ENCODE measurements at places on chromosomes 5 and 9.
A peak's percentile ranks its signal among the peaks of the same experiment; 100 is the strongest.

- DNase-seq: no peak
Observed at GRCh38 chr5:1659100-1659981, 135.6 kb upstream of the LPCAT1 start.

DNA sequence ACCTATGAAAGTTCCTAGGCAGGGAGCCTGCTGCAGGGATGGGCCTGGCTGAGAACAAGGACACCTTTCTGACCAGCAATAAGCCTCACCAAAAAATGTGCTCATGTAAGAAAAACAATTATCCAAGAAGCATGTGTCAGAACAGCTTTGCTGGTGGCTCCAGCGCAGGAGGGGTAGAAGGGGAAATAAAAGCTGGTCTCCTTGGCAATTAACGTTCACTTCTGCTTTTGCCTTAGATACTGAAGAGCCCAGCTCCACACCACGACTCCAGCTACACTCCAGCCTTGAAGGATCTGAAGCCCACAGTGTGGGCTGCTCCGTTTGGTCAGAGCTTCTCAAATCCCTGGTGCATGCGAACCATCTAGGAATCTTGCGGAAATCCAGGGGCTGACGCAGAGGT lies 107.6 kb upstream of the PHYKPL start:
- no peak for DNase-seq

DNA sequence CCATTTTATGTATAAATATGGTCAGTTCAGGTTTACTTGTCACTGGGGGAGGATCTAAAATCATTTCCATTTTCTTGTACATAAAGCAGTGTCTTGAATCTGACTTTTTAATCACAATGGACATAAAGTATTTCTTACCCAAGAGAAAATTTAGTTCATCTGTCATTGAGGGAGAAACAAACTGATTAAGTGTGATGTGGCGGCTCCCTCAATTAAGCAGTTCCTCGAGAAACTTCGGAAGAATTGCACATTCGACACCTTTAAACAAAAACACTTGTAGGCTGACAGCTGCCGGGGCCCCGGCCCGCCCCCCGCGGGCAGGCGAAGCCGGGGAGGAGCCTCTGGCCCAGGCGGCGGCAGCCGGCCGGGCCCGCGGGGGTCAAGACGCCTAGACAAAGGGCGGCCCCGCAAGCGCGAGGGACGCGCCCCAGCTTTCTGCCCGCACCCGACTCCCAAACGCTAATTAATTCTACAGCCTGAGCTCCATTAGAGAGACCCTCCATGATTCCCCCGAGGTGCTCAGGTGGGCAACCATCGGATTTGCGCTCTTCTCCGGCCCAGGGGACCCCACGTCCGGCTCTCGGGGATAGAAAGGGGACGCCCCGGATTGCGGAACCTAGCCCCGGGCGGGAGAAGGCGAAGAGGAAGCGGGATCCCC lies 750 bp downstream of the TRIM36 start:
- peak; percentile 37 for DNase-seq

- DNase-seq: no peak
Observed at GRCh38 chr9:76322810-76323209, 71.4 kb downstream of the RFK start.

GRCh38 chr9:76194896-76195295 lies 199.3 kb downstream of the RFK start:
- no peak for DNase-seq

- no peak for DNase-seq
Observed at GRCh38 chr5:33261305-33261704, 179.5 kb upstream of the TARS1 start.

GRCh38 chr5:99900302-99900852 lies 634.8 kb upstream of the FAM174A start:
- DNase-seq: peak; percentile 23

DNA sequence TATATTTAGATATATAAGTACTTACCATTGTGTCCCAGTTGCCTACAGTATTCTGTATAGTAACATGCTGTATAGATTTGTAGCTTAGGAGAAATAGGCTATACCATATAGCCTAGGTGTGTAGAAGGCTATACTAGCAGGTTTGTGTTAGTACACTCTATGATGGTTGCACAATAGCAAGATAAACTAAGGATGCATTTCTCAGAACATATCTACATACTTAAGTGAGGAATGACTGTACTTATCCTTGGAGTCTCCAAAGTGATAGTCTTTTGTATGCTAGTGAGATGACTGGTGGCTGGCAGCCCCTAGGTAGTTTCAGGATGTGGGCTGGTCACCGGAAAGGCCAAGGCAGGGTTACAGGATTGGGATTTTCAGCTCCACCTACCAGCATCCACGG lies 208.7 kb downstream of the ARHGEF28 start:
- DNase-seq: no peak

GRCh38 chr5:176906126-176906525 lies 7.0 kb upstream of the HK3 start:
- no peak for DNase-seq

DNA sequence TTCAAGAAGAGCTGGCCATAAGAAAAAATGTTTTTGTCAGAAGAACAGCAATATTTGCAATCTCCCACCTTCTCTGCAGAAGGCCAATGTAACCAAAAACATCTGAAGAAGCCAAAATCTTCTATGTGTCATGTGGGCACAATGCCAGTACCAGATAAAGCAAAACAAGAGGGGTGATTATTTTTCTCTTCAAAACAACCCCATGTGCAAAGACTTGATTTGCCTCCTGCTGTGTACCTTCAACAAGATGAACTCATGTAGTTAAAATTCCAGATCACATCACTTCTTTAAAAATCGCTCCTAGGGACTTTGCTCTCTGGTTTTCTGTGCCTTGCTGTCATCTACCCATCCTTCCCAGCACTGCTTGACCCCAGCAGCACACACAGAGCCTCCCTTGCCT lies 134.0 kb upstream of the MAP3K1 start:
- no peak for DNase-seq

DNA sequence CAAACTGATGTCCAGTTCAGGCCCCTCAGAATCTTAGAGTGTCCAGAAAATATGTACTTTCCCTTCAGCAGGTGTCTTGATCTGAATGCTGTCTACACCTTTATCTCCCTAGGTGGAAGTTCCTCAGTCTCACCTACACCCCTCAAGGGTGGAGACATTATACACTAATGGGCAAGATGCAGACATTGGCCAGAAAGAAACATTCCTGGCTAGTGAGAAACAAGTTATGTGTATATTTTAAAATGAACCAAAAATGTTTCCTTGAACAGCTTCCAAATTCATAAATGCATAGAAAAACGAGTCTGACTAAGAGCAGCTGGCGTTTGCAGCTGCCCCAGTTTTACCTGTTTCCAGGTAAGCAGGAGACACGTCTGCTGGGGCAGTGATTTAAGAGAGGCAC lies 140.5 kb upstream of the IRX4 start:
- DNase-seq: no peak

DNA sequence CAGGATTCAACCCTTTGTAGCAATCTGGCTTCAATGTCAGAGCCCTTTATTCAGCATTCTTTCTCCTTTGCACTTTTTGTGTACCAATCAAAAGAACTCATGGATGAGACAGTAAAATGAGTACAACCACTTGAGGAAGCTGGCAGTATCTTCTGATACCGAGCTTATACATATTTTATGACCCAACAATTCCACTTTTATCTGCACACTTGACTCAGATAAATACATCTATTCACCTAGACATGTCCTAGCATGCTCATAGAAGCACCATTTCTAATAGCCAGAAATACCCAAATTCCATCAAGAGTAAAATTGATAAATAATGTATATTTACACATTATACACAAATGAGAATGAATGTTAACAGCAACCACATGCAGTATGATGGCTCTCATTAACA lies 111.2 kb upstream of the PTGER4 start:
- DNase-seq: no peak

- DNase-seq: peak; percentile 10
Observed at GRCh38 chr5:116378007-116378776, 196.4 kb downstream of the SEMA6A start.

DNA sequence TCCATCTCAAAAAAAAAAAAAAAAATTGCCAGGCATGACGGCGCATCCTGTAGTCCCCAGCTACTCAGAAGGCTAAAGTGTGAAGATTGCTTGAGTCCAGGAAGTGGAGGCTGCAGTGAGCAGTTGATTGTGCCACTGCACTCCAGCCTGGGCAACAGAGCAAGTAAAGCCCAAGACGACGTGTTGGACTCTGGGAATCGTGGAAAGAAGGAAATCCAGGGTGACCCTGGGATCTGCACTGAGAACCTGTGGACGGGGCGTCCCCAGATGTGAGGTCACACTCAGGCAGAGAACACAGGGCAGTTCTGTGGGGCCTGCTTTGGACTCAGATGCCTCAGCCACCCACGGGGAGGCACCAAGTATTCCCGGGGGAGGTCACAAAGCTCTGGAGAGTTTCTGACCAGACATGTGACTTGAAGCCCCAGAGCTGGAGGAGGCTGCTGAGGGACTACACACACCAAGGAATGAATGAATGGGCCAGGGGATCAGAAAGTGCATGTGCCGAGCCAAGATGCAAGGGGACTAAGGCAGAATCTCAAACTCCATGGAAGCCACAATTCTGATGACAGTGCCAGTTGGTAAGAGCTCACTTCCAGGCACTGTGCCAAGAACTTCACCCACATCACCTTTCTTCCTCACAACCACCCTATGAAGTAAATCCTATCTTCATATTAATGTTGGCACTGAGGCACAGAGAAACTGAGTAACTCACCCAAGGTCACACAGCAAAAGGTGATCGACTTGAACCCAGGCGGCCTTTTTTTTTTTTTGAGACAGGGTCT lies 12.9 kb downstream of the DYNC2I2 start:
- no peak for DNase-seq

DNA sequence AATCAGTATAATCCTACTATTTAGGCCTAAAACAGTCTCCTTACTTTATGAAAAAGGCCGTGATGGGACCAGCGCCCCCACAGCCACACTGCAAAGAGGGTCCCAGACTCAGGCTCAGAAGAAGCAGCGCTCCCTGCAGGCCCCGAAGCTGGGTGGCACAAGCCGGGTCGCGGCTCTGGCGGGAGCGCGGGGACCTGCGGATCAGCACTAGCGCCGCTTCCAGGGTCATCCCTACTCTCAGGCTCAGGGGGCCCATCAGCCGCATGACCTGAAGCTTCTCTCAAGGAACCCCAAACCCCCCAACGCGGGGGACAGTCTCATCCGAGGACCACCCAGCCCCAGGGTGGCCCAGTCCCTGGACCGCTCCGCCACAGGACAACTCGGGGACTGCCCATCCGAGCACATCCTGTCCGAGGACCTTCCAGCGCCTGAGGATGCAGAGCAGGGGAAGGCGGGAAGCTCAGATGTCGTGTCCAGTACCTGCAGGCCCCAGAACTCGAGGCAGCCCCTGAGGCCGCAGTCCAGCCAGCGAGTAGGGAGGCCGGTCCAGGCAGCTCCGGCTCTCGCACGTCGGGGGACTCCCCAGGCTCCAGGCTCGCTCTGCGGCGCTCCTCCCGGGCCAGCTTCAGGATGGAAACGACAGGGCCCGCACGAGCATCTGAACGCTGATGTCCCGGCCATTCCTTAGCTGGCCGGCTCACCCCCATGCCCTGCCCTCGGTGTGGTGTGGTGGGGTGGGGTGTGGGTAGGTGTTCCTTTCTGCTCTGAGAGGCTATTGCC lies 32.4 kb upstream of the CDK20 start:
- DNase-seq: no peak

DNA sequence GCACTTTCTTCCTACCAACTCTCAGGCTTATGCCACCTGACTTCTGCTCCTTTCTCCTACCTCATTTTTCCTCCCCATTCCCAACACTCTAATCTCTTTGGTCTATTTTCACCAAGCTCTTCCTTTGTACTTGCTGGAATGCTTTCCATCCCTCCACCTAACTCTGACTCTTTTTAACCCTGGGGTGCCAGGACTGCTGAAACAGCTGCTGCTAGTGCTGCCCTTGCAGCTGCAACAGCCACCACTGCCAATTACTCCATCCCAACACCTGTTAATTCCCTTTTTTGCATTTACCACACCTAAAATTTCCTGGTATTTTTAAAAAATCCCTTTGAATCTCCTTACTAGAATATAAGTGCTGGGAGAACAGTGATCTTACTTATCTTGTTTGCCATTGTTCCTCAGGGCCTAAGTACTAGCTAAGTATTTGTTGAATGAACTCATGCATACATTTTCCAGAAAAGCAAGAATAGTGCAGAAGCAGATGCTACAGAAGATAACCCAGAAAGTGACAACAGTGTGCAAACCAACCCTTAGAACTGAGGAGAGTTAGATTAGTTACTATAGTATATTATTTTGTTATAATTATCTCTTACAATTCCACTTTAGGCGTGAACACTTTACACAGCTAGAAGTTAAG lies 11.5 kb downstream of the NADK2 start:
- DNase-seq: no peak

DNA sequence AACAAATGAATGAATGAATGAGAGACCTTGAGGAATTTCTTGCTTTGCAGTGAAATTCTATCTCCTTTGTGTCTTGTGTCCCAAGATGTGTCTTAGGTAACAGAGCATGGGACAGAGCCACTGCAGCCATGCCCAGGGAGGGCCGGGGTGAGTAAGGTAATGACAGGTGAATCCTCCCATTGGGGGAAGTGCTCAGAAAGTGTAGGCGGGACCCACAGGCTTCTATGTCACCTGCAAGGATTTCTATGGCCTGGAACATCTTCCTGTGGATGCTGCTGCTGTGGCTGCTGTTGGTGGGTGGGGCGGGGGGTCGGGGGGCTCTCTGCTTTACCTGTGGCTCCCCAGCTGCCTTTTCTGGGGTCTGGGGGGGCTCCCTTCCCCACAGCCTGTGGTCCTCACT lies 133.6 kb upstream of the IER5L start:
- no peak for DNase-seq

DNA sequence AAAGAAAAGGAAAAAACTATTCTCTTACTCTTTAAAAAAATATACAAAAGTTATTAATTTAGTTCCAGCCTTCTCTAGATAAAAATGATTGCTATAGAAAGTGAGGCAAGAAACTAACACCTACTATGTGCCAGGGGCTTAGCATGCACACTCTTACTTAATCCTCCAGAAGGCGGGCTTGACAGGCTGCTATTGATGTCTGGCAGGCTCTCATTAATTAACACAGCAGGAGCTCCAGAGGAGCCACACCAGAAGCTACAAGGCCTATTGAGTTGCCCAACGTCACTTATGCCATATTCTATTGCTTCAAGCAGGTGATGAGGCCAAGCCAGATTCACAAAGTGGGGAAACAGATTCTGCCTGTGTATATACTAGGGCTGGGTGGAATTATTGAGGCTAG lies 54.6 kb upstream of the CLINT1 start:
- no peak for DNase-seq

DNA sequence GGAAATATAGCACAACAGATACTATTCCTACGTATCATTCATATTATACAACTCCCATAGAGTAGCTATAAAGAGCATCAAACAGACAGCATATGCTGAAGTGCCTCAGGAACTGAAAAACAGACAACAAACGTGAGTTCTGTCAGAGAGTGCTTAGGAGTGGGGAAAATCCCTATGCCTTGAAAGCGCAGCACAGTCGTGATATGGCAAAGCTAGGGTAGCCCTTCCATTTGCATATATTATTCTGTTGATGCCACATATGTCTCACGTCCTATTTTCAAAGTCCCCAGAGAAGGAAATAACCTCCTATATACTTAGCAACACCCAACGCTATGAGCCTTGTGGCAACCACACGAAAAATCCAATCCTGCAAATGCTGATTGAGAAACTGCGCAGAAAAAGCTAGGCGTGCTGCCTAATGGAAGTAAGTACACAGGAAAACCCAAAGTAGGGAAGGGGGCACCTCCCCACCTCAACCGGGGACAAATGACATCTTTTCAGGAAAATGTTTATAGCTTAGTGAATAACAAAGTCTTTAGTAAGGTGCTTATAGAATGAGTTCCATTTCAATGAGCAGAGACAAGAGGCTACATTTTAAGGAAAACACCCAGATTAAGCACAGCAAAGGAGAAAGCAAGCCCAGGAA lies 105.1 kb downstream of the MED10 start:
- no peak for DNase-seq

All from HEK293T (cell line).